ENCODE measurements at places on chromosomes 7 and 10.

- H3K27ac ChIP-seq = no peak overlapping the region
- no peak for DNase-seq
- no peaks in the 10 kb centered on the region for H3K36me3 ChIP-seq
- H3K4me1 ChIP-seq = no peaks in the 10 kb centered on the region
- H3K4me3 ChIP-seq = no peak overlapping the region
- no peaks in the 10 kb centered on the region for H3K27me3 ChIP-seq
Observed at GRCh38 chr10:107083388-107084009, 81.0 kb downstream of the SORCS1 start.

DNA sequence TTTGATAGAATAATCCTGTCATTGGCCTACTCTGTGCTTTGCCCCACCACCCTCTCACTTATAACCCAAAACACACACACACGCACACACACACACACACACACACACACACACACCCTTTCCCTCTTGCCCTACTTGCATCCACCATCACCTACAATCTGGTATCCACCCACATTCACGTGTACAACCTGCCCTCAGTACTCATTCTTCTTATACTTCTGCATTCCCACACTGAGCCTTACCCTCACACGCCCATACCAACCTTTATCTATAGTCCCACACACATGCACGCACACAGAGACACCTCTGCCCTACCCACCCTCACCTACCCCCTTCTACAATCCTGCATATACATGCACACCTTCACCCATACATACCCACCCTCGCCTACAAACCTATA, 10.8 kb upstream of the SRI start:
- no peaks in the 10 kb centered on the region for H3K4me1 ChIP-seq
- H3K27ac ChIP-seq = no peak overlapping the region
- no peak for DNase-seq
- no peak overlapping the region for H3K4me3 ChIP-seq

DNA sequence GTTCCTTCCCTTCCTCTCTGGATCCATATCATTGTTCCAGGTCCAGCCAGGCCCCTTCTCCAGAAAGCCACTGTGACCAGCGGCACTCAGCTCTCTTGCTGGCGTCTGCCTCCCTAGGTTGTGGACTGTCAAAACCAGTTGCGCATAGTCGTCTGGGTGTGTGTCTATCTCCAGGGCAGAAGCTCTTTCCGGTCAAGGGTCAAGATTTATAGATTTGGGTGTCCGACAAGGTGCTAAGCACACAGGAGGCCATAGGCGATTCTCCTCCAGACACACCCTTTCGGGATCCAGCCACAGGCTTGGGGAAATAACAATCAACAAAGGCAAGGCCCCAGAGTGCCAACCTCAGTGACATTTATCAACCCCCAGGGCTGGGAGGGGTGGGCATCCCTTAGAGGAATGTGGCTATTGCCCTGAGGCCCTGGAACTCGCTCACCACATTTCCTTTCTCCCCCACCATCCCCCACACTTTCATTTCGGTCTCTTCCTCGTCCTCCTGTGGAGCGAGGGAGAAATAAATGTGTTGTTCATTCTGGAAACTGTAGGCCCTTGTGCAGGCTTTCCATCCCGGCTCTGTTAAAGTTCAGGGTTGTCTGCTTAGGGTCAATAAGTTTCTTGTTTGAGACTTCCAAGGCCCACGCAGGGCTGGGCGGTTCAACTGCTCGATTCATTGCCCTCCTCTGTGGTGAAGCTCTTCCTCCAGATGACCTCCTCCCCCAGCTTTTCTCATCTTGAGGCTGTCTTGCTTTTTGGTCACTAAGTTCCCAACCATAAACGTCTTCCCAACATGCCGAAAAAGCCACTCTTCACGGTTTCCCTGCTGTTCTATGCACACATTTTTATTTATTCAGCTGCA, 57.9 kb downstream of the AFAP1L2 start:
- H3K4me3 ChIP-seq = no peak overlapping the region
- no peaks in the 10 kb centered on the region for H3K4me1 ChIP-seq
- no peak overlapping the region for H3K27ac ChIP-seq
- no peaks in the 10 kb centered on the region for H3K36me3 ChIP-seq

DNA sequence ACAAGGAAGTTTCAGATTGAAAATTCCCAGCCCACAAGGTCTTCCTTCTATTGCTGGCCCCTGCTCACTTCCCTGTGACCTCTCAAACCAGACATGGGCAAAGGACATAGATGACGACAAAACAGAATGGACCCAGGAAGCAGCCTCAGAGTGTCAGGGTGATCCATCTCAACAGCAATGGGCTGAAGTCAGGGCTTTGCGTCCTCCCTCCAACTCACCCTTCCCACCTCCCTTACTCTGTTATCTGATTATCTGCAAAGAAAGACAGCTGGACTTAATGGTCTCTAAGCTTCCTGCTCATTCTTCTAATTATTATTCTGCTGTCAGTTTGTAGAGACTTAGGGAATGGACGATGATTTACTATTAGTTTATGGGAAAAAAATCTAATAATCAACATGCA, 115.9 kb downstream of the PIP4K2A start:
- no peak overlapping the region for H3K27ac ChIP-seq
- no peaks in the 10 kb centered on the region for H3K36me3 ChIP-seq
- no peak overlapping the region for H3K4me3 ChIP-seq
- peaks cover 8% of the 10 kb centered on the region for H3K4me1 ChIP-seq

DNA sequence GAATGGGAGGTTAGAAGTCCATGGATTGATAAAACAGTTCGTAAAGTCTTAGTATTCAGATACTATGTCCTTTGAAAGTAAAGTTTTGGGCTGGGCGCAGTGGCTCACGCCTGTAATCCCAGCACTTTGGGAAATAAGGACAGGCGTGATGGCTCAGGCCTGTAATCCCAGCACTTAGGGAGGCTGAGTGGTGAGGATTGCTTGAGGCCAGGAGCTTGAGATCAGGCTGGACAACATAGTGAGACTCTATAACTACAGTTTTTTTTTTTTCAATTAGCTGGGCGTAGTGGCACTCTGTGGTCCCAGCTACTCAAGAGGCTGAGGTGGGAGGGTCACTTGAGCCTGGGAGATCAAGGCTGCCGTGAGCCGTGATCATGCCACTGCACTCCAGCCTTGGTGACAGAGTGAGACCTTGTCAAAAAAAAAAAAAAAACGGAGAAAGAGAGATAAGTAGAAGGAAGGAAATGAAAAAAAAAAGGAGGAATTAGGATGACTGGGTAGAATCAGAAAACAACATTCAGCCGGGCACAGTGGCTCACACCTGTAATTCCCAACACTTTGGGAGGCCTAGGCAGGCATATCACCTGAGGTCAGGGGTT, 25.7 kb upstream of the AGFG2 start:
- H3K4me1 ChIP-seq = no peaks in the 10 kb centered on the region
- H3K27ac ChIP-seq = no peak overlapping the region
- H3K4me3 ChIP-seq = no peak overlapping the region
- no peaks in the 10 kb centered on the region for H3K27me3 ChIP-seq

GRCh38 chr10:103493916-103494877, 692 bp downstream of the NEURL1 start:
- H3K27me3 ChIP-seq = peaks cover 8% of the 10 kb centered on the region
- no peak for DNase-seq
- no peaks in the 10 kb centered on the region for H3K36me3 ChIP-seq

DNA sequence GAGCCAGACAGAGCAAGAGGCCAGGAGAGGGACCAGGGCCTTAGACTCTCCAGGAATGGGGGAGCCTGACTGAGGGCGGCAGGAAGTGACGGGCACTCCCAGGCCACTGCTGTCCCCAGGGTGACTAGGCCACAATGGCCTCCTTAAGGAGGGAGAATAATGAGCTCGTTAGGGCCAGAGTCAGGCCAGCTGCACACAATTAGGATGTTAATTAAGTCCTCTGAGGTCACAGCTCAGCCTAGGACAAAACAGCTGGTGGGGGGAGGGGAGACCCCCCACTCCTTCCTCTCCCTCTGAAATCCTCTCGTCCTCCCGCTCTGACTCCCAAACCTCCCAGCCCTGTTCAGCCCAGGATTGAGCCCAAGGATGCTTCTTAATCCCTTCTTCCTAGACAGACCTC, 143.0 kb downstream of the NEURL1 start:
- H3K4me1 ChIP-seq = peaks cover 32% of the 10 kb centered on the region
- DNase-seq = peak; percentile 62
- no peaks in the 10 kb centered on the region for H3K36me3 ChIP-seq
- no peak overlapping the region for H3K4me3 ChIP-seq
- no peaks in the 10 kb centered on the region for H3K27me3 ChIP-seq
- peak overlapping the region; percentile 34 for H3K27ac ChIP-seq

DNA sequence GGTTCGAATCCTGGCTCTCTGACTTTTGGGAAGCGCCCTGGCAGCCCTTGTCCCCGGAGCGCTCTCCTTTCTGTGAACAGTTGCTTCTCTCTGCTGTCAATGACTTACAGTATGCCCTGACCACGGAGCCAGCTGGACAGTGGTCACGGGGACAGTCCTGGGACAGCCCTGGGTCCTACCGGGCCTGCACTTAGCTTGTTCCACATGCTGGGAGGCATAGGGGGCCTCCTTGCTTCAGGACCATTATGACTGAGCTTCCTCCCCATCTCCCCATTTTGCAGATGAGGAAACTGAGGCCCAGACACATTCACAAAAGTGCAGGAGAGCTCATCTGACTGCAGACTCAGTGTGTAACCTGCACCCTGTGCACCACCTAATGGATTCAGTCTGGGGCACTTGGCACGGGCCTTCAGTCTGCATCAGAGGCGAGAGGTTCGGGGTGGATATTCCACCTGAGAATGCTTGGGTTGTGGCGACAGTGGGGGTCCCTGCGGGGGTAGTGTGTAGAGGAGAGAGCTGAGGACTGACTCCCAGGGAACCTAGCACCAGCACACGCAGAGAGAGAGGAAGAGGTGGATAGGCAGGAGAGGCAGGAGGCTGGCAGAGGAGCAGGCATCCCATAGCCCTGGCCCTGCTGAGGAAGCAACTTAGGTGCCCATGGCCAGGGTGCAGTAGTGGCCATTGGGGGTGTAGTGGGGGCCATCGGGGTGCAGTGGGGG, 1.6 kb downstream of the DOCK1 start:
- peaks cover 29% of the 10 kb centered on the region for H3K4me1 ChIP-seq
- peak overlapping the region; percentile 91 for H3K4me3 ChIP-seq
- no peak overlapping the region for H3K27ac ChIP-seq
- no peaks in the 10 kb centered on the region for H3K27me3 ChIP-seq
- H3K36me3 ChIP-seq = no peaks in the 10 kb centered on the region
